NCI-H1105 (cell line): ENCODE measurements at places on chromosomes 2 and 18.

DNA sequence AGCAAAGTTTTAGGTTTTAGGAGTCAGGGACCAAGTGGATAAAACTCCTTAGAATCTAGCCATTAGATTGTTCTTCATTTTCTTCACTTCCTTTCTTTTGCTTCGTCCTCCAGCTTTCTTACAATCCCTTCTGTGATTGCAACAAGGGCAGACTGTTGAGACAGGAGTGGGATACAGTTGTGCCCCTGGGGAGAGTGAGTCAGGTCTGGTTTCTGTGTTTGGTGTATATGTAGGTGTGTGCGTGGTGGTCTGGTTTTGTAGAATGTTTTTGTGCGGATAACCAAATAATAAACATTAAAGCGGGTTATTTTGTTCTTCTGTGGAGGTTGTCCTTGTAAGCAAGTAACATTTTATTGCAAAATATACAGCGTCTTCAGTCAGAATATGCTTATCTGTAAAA, 7.3 kb downstream of the INSIG2 start:
- no peak for DNase-seq

DNA sequence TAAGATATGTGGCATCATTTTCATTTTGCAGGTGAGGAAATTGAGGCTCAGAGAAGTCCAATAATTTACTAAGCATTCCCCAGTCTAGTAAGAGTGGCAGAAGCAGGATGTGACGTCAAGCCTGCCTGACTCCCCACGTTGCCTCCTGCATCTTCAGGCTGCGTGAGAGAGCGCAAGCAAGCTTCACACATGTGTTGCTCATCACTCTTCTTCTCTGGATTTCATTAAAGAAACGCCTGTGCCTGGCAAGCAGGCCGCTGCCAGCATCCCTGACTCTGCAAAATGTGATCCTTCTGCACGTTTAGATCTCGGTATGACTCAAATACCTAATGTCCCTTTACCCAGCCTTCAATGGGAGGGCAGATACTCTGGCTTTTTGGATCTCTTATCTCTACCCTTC, 96.8 kb downstream of the PRKCE start:
- no peak for DNase-seq

- DNase-seq = no peak
Observed at GRCh38 chr2:212773808-212774339, 235.3 kb upstream of the ERBB4 start.

DNA sequence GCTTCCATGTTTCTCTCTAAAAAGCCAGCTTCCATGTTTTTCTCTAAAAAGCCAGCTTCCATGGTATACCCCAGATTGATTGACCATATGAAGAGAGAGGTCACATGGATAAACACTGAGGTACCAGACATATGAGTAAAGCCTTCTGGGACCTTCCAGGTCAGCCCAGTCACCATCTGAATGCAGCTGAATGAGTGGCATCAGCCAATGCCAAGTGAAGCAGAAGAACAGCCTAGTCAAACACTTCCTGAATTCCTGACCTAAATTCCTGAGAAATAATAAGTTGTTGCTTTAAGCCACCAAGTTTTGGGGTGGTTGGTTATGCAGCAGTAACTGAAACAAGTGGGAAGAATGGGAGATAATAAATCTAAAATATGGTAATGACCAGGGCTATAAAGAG, 5.7 kb upstream of the ALS2 start:
- no peak for DNase-seq

GRCh38 chr18:8435376-8435775, 173.9 kb upstream of the RAB12 start:
- DNase-seq = no peak

DNA sequence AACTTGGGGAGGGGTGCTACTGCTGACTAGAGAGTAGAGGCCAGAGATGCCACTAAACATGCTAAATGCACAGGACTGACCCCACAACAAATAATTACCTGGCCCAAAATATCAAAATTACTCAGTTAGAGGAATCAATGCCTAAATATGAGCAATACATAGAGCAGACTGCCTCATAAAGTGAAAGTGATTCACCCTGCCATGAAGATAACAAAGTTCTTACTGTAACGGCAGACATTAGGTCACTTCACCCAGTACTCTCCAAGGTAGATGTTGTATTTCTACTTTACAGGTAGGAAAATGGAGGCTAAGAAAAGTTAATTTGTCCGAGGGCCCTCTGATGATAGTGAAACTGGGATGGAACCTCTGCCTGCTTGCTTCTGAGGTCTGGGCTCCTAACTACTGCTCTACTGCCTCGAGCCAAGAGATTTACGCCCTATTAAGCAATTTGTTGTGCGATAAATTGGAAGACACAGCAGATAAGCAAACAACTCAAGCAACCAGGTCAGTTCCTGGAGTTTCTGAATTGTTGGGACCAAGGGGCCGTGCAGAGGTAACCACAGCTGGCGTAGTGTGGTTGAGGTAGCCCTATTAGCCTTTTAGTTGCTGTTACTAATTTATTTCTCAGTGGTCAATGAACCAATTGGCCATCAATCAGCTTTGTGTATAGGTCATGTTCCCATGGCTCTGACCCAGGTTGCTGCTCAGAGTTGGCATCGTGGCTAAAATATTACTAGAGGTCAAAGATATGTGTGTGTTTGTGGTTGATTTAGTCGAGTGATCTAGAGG, 4.8 kb downstream of the DHRS9 start:
- DNase-seq = no peak

DNA sequence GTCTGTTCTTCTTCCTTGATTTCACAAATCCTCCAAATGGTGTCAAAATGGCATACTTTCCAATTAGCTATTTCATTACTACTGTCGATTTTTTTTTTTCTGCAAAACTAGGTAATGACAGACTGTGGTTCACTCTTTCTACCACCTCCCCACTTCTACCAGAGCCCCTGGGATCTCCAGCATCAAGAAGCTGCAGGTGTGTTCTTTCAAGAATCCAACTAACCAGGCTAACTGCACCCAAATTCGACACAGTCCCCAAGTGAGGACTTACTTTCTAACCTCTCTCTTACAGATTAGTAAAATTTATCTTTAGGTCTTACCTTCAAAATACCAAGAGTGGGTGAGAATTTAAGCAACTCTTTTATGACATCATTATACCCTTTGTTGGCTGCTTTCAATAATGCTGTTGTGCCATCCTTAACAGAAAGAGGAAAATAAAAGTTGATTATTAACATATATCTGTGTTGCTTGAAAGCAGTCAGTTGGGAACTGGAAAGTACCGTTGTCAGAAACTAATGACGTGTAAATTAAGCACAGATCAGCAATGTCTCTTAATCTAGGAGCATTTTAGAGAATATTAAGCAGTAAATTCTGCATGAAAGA, 31.2 kb upstream of the NPC1 start:
- no peak for DNase-seq

DNA sequence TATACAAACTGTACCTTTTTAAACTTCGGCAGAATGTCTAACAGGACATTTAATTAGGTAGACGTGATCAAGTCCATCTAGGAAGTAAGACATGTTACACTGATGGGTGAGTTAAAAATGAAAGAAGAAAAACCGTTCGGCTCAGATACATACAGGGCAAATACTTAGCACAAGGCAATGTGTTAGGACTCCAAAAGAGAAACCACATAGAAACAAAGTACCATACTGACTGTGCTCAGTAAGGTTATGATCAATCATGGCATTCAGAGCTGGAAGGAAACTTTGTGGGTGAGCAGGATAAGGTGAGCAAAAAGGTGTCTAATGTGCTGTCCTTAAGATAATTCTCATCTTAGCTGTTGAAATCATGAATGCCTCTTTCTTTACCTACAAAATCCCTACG, 211.9 kb downstream of the STK39 start:
- DNase-seq = no peak

- no peak for DNase-seq
Observed at GRCh38 chr2:224764565-224765236, 48.5 kb upstream of the CCDC195 start.

GRCh38 chr2:2647141-2647541, 316.1 kb upstream of the MYT1L start:
- no peak for DNase-seq

- DNase-seq = no peak
Observed at GRCh38 chr18:28820353-28820752, 643.4 kb upstream of the CDH2 start.

DNA sequence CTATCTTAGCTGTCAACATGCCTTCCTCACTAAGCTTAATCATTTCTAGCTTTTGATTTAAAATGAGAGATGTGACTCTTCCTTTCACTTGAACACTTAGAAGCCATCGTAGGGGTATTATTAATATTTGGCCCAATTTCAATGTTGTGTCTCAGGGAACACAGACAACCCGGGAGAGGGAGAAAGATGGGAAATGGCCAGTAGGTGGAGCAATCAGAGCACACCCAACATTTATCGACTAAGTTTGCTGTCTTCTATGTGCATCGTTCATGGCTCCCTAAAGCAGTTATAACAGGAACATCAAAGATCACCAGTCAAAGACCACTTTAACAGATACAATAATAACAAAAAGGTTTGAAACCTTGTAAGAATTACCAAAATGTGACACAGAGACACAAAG, 110.2 kb downstream of the OLA1 start:
- no peak for DNase-seq

GRCh38 chr18:46772357-46772756, 15.5 kb upstream of the ST8SIA5 start:
- no peak for DNase-seq

DNA sequence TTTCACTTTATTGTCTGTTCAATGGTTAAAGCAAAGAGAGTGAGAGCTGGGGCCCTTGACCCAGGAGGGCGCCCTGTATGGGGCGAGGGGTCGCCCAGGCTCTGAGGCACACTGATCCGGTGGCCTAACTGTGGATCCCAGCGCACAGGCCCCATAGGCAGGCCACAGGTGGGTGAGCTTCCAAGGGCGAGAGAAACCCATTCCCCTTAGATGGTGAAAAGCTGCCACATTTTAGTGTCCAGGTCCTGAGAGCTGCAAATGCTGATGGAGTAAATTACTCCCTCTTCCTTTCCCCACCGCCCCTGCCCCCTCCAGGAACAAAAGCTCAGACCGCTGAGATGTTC, 5.9 kb upstream of the DLX2 start:
- DNase-seq = no peak

GRCh38 chr18:31030574-31031278, 11.8 kb downstream of the DSC3 start:
- DNase-seq = no peak

- no peak for DNase-seq
Observed at GRCh38 chr2:155747531-155747930, 585.0 kb downstream of the NR4A2 start.

- no peak for DNase-seq
Observed at GRCh38 chr2:10385501-10385900, 62.6 kb downstream of the ODC1 start.

DNA sequence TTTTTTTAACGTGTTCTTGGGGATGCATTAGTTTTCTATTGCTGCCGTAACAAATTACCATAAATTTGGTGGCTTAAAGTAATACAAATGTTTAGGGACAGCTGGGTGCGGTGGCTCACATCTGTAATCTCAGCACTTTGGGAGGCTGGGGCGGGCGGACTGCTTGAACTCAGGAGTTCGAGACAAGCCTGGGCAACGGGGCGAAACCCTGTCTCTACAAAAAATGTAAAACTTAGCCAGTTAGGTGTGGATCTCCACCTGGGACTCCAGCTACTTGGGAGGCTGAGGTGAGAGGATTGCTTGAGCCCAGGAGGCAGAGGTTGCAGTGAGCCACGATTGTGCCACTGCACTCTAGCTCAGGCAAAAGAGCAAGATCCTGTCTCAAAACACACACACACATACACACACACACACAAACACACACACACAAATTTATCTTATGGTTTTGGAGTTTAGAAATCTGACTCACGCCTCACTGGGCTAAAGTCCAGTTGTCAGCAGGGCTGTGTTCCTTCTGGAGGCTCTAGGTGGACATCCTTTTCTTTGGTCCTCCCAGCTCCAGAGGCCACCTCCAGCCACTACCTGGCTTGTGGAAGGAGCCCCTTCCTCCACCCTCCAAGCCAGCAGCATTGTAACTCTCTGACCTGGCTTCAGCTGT, 76.1 kb downstream of the SEPTIN10 start:
- DNase-seq = no peak

GRCh38 chr18:7452331-7452730, 114.8 kb upstream of the PTPRM start:
- no peak for DNase-seq

GRCh38 chr2:113341191-113341869, 62.6 kb upstream of the PAX8 start:
- no peak for DNase-seq

DNA sequence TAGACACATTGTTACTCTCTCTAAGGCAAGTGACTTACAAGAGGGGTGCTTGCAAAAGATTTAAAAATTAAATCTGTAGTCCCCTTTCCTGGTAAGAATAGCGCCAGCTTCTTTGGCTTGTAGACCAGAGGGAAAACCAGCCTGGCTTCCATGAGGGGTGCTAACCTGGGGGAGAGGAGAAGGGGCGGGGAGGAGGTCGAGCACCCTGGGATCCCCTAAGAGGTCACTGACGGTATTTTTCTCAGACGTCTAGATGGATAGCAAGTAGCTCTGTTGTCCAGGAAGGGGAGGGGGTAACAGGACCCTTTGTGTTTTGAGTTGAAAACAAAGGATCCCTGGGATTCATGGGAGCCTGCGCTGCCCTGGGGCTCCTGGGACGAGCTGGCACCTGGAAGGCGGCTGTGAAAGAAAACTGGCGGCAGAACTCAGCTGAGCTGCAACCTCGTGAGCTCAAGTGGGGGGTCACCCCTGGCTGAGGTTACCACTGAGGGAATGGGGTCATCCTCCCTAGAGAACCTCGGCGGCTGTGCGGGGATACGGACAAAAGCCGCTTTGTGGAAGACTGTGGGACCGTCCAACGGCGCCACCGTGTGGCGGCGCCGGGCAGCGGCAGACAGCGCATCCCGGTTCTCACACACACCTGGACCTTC, 37.8 kb upstream of the MRPL19 start:
- peak; percentile 49 for DNase-seq

GRCh38 chr2:150759531-150759930, 272.1 kb upstream of the RND3 start:
- no peak for DNase-seq
